ENCODE measurements at places on chromosomes 1 and 21.

DNA sequence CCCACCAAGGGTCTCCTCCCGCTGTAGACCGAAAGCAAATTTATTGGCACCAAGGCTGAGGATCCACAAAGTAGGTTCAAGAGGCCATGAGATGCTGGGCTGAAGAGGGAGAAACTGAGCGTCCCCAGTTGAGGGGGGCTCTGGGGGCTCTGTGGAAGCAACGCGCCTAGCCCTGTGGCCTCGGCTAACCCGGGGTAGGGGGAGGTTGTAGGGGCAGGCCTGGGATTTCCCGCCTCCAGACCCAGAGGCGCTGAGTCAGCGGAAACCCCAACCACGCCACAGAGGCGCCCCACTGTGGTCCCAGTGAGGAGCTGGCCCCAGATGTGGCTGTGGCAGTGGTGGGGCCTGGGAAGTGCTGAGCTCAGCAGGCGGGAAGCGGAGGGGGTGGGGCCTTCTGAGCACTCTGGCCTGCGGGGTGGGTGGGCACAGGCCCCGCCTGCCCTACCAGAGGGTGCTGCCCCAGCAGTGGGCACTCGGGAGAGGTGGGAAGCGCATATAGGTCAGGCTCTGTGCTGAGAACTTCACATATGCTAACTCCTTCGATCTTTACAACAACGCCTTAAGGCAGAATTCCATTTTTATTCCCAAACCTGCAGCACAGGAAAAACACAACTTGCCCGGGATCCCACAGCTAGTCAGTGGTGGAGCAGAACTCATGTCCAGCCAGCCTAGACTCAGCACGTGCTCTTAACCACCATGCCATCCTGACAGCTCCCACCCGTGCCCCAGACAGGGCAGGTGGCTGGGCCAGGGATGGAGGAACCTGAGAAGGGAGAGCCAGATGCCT lies 1.5 kb upstream of the COL16A1 start:
- DNase-seq = no peak

DNA sequence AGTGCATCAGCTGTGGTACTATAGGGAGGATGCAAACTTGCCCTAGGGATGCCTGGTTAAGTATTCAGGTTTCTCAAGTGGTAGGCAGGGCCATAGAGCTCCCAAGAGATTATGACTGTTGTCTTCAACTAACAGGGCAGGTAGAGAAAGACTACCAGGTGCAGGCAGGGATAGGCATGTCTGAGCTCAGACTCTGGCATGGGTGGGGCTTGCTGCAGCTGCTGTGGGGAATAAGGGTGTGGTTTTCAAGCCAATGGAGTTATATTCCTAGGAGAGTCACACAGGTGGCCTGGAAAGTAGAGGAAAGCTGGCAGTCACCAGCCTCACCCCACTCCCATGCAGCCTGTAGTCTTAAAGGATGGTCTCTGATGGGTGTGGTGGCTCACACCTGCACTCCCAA lies 673.4 kb upstream of the ADGRL4 start:
- no peak for DNase-seq

GRCh38 chr1:226201029-226201593 lies 14.6 kb upstream of the ACBD3 start:
- DNase-seq = no peak

DNA sequence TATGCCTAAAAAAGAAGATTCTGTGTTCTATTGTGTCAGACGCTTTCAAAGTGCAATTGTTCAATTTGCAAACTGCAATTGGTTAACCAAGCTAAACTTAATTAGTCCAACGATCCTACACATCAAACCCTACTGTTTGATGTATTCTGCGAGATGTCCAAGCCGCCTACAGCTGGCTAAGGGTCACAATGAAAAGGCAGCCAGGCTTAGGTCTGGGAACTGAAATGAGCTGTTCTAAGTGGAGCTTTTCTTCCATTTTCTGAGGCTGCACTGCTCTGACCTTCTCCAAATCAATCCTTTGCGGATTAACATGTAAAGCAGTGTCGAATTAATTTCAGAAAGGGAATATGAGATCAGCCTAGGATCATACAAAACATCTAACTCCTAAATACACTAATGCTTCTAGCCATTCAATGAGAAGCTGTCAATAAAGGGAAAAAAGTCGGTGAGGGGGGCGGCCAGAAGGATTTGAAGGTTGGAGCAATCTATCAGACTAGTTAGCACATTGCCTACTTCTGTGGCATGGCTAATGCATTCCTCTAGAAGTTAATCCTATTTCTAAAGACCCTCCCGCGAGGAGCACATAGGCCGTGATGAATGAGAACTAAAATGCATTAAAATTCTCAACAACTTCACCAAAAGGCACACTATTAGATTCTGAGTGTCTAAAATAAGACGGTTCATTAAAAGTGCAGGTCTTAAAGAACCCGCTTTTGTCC lies 119.0 kb downstream of the SIM2 start:
- DNase-seq = no peak

GRCh38 chr21:37527103-37527502 lies 160.5 kb downstream of the DYRK1A start:
- DNase-seq = no peak
